HuH-7.5 (cell line): ENCODE measurements at places on chromosomes 2 and 18.

DNA sequence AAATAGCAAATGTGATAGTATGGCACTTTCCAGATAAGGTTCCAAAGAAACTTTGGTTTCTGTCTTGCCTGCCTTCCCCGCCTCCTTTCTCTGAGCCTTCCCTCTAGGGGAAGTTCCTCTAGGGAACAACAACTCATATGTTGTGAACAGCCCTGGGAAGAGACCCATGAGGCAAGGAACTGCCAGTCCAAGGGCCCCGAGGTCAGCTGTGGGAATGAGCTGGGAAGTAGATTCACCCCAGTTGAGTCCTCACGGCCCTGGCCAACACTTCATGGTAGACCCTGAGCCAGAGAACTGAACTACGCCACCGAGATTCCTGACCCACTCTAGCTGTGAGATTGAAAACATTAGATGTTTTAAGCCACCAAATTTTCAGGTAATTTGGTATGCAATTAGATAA lies 154.5 kb upstream of the CCDC68 start:
- no peak for DNase-seq

- no peak for DNase-seq
Measured at GRCh38 chr2:134269972-134270735, 16.3 kb downstream of the MGAT5 start.

GRCh38 chr18:7844017-7844416 lies 276.9 kb downstream of the PTPRM start:
- no peak for DNase-seq

DNA sequence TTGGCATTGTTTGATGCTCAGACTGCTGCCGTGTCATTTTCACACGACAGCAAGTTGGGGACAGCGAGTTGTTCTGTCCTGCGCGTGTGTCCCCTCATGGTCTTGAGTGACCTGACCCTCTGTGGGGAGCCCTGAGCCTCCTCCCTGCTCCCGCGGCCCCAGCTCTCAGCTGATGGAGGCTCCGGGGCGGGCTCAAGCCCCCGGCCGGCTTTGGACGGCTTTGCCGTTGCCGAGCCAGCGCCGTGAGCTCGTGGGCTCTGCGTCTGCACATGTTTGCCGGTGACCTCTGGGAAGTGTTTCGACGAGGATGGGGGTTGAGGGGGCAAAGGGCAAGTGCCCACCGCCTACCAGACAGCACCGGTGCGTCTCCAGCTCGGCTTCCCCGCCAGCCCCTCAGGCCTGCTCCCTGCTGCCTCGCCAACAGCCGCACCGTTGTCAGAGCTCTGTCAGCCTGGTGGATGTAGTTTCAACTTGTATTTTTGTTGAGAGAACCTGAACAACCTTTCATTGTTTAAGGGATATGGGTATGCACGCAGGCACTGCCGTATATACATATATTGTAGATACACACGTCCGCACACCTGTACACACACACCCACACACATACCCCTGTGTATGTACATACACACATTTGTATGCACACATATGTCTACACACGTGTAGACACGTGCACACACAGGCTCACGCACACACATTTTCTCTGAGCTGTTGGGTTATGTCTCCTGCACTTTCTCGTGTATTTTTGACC lies 13.7 kb downstream of the PDCD1 start:
- DNase-seq = peak; percentile 16

- DNase-seq = peak; percentile 7
Measured at GRCh38 chr2:219291394-219291793, 12.2 kb downstream of the DNAJB2 start.

- DNase-seq = no peak
Measured at GRCh38 chr2:176834226-176834625, 378.4 kb upstream of the HNRNPA3 start.

DNA sequence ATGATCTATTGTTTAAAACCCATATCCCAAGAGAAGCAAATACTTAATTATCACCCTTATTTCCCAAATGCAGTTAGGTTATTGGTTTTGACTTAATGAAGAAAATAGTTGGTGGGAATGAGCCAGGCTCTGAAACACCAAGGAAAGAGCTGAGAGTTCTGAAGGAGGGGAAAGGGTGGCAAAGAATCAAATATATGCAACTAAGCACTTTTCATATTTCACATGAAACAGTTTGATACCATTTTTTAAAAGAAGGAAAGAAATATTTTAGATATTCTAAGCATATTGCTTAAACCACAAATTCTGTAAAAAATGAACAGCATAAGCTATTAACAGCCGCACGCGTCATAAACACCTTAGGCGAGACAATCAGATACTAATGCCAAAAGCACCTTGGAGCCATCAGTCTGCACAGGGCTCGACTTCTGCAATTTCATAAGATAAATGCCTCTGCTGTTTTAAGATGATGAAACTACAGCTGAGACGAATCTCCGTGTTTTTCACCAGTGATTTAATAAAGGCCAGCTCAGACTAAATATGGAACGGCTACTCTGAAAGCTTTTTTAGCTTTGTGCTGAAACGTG lies 371.7 kb downstream of the EN1 start:
- no peak for DNase-seq

DNA sequence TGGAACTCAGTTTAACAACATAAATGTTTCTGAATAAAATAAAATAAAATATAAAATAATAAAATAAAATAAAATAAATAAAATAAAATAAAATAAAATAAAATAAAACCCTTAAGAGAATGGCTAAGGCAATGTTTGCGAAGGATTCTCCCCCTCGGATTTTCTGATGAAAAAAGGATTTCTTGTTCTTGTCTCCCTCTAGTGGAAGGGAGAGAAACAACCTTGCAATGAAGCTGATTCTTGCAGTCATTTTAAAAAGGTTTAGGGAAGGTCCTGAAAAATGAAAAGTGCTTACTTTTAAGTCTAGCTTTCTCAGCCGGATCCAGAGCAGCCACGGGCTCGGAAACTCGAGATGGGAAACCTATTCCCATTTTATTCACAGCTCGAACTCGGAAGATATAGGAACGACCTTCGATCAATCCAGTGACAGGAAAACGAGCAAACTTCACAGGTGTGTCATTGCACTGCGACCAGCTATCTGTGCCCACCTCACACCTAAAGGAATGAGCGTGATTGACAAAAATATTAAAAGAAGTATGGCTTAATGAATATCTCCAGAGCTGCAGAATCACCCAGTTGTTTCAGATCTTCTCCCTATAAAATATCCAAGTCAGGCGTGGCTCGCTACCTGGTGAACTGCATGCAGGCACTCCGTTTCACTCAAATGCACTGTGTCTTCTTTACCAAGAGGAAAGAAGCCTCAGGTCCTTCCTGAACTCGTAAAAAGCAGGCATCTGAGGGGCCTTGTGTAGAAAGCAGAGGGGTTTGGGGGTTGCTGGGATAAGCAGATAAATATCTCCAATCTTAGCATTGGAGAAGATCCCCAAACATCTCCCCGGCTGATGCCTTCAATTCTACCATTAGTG lies 68.1 kb downstream of the MYOM1 start:
- peak; percentile 38 for DNase-seq

- no peak for DNase-seq
Measured at GRCh38 chr2:17634997-17635396, 94.5 kb downstream of the VSNL1 start.

DNA sequence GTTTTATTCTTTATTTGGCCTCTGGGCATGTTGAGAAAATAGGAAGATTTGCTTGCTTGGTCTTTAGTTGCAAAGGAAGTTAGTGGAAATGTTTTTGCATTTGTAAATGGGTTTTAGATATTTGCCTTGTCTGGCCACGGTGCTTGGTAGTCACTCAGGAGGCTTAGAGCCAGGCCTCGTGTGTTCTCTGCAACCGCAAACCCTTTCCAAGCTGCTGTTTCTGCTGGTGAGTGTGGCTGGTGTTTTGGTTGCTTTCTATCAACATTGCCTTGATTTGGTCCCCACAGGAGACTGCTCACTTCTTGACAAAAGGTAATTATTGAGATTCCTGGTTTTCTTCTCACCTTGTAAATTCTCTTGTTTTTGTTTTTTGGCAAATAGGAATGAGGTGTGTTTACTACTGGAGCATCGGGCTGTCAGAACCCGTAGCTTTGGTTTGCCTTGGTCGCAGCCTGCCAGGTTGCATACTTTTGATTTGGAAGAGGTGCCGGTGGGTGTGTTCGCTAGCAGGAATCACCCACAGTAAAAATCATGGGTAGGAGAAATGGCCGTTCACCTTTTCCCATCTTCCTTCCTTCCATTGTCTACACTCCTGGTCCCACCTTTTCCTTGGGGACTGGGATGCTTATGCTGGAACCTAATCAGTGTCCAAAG lies 15.8 kb downstream of the ASAP2 start:
- no peak for DNase-seq

DNA sequence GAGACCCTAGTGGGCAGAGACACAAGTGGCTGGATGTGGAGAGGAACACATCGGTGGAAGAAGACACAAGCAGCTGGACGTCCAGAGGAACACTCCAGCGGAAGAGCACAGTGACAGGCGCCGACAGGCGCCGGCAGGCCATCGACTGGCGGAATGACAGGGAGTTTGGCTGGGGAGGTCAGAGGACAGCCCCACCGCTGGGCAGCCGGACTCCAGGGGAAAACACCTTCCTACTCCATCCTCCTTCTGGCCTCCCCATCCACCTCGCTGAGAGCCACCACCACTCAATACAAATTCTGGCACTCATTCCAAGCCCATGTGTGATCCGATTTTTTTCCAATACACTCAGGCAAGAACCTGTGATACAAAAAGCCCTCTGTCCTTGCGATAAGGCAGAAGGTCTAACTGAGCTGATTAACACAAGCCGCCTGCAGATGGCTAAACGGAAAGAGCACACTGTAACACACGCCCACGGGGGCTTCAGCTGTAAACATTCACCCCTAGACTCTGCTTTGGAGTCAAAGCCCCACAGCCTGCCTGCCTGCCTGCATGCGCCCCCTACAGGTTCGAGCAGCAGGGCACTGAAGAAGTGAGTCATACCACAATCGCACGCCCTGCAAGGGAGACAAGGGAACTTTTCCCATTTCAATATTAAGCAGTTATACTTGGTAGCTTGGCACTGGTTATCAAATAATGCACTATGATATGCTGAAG lies 50.2 kb upstream of the LRP1B start:
- DNase-seq = no peak

GRCh38 chr2:30135541-30135940 lies 11.3 kb upstream of the YPEL5 start:
- DNase-seq = no peak

DNA sequence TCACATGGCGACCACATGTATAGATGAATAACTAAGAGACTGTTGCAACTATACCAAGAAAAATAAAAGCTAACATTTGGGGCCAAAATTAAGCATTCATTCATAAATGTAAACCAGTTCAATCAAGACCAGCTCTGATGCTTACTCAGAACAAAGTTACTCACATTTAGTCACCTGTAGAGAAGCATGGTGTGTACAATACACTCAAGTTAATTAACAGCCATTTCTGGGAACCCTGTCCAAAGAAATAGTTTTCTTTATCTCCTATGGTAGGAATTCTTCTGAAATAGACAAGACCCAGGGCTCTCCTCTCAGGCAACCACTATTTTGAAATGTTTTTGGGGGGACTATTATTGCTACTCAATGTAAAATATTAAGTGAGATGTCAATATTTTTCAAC lies 1.6 kb downstream of the SCN3A start:
- no peak for DNase-seq

- DNase-seq = no peak
Measured at GRCh38 chr18:35511833-35512232, 14.1 kb upstream of the INO80C start.

- DNase-seq = no peak
Measured at GRCh38 chr18:73615506-73615905, 532.1 kb downstream of the FBXO15 start.

GRCh38 chr2:219299372-219299760 lies 9.8 kb downstream of the PTPRN start:
- no peak for DNase-seq

DNA sequence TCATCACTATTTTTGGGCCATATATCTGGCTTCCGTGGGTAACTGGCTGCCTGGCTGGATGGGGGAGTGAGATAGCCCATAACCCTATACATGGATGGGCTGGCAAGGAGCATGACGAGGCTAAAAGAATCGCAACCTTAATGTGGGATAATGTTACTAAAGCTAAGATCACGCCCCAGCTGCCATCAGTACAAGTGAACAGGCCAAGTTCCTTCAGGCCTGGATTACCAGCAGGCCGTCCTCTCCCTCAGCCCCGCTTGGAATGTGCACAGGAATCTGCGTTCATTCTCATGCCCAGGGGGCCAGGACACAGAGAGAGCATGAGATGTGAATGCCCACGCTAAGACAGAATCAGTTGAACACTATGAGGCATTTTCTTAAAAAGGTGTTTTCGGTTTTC lies 34.7 kb downstream of the RMC1 start:
- DNase-seq = no peak

GRCh38 chr2:11571170-11571569 lies 37.3 kb downstream of the GREB1 start:
- no peak for DNase-seq

DNA sequence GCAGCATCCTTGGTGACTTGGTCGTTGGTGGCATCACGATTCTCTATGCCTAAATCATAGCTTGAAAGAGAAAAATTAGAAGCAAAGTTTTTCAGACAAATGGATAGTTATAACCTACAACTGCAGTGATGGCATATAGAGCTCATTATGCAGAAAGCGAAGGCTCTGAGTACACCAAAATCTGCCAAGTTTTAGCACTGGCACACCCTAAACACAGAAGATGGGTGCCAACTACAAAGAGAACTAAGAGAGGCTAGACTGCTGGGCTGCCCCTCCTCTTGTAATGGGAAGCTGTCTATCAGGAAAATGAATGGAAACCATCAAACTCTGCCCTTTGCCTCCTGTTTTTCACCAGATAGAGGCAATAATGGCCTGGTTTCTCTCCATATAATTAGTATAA lies 6.3 kb downstream of the IDH1 start:
- no peak for DNase-seq

DNA sequence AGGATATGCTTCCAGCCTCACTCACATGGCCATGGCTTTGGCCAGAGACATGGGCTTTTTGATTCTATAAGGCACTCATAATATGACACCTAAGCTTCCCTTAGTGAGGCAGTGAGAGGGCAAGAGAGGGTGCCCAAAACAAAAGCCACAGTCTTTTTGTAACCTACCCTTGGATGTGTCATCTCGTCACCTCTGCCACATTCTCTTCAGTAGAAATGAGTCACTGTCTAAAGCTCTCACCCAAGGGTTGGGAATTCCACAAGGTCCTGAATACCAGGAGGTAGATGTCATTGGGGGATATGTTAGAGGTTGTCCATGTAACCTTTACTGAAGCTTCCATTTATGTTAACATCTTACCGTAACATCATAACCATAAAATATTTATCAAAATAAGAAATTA lies 108.4 kb downstream of the ALMS1 start:
- peak; percentile 18 for DNase-seq

DNA sequence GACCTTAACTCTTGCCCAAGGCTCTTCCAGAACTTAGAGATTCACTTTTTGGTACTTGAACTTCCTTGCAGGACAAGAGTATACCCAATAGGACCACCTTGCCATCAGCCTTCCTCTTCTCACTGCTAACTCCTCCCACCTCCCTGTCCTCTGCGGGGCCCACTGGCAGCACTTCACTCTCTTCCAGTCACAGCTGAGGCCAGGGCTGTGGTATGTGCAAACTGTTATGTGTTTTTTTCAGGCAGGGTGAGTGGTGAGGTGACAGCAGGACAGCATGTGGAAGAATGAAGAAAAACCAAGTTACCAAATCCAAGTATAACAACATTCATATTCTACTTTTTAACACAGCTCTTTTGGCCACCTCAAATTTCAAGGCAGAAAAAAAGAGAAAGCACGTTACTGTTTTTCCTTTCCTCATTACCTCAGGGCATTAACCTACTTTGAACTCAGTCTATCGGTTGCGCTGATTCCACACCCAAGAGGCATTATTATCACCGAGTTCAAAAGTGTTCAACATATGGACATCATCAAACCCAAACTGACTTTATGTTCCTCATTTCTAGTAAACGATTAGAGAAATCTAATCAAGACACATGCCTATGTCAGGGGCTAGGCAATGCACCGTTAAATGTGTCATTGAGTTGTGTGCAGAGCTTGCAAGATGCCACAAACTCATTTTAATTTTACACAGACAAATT lies 605.2 kb upstream of the SYT4 start:
- no peak for DNase-seq
